Suprapubic skin (tissue), 4 donors: ENCODE measurements at places on chromosomes 5 and 9.

DNA sequence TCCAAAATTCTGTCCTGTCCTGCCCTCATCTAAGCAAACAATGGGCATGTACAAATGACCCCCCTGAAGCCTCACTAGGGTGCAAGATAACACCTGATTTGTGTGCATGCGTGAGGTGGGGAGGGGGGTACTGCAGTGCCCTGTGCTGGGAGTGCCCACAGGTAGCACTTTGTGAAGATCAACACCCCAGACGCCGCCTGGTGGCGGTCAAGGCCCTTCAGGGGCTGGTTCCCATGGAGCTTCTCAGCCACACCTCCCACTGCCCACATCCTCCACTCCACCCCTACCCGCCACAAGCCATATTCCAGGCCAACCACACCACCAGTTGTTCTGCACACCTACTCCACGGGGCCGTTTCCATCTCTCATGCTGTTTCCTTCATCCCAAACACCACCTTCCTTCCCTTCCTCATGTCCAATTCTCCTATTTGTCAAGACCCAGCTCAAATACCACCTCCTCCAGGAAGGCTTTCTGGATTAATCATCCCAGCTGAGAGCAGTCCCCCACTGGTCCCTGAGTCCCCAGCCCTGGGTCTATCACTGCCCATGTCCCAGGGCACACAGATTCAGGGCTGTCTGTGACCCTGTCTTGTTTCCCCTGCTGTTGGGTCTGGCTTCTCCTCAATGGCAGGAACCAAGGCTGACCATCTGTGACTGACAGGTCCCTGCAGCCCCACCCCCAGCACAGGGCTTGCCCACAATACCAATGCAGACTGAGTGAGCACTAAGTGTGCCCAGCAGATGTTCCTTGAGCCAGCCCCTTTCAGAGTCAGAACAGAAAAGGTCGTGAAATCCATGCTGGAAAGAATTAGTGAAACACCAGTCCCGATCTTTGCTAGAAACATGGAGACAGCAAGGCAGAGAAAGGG is 178.4 kb downstream of the PAX5 start:
- DNase-seq = no peak
- peaks cover 29% of the 10 kb centered on the region for H3K27me3 ChIP-seq
- H3K4me1 ChIP-seq = peaks cover 11% of the 10 kb centered on the region
- H3K36me3 ChIP-seq = no peaks in the 10 kb centered on the region

DNA sequence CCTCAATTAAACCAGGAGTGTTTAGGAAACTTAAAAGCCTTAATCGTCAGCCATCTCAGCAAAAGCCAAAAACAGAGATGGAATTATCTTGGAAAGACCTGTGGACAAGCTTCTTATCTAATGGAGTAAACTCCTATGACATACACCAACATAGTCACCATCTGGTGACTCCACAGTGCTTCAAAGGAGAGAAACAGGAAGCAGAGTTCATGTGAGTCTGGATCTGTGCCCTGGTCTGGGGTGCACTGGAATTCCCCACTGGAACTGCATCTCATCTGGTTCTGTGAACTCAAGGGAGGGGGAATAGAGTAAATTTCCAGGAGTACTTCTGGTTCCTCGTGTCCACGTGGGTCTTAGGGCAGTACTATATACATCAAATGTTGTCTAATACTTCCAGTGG is 36.3 kb upstream of the KCNN2 start:
- no peaks in the 10 kb centered on the region for H3K4me1 ChIP-seq
- no peaks in the 10 kb centered on the region for H3K36me3 ChIP-seq
- no peak for DNase-seq
- H3K4me3 ChIP-seq = no peak overlapping the region
- no peaks in the 10 kb centered on the region for H3K27me3 ChIP-seq

GRCh38 chr9:103949096-103949495 is 145.0 kb upstream of the SMC2 start:
- no peak overlapping the region for H3K27ac ChIP-seq
- H3K4me3 ChIP-seq = no peak overlapping the region
- H3K36me3 ChIP-seq = no peaks in the 10 kb centered on the region
- no peaks in the 10 kb centered on the region for H3K4me1 ChIP-seq

DNA sequence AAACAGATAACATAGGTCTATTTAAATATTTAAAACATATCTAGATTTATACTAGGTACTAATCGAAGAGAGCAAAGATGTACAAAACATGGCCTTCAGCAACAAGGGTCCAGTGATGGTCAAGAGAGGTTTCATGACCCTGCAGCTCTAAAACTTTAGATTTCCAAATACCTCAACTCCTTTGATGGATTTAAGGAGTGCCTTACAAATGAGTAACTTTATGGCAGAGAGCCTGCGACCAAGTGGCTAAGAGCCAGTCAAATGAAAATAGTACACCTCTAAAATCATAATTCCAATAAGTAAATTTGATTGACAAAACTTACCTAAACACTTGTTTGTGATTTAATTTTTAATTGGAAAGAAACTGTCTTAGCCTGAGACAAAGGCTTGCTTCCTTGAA is 4.7 kb upstream of the SH3RF2 start:
- no peaks in the 10 kb centered on the region for H3K36me3 ChIP-seq
- H3K4me3 ChIP-seq = no peak overlapping the region
- H3K4me1 ChIP-seq = peaks cover 7% of the 10 kb centered on the region
- no peak overlapping the region for H3K27ac ChIP-seq
- no peaks in the 10 kb centered on the region for H3K27me3 ChIP-seq

- peaks cover 10% of the 10 kb centered on the region for H3K4me1 ChIP-seq
- H3K27me3 ChIP-seq = no peaks in the 10 kb centered on the region
These were observed 69.4 kb upstream of the LHFPL2 start for GRCh38 chr5:78717674-78718584.

GRCh38 chr5:179680780-179681401 is at the start of gene CBY3:
CBY3 (minus strand) TSS chr5:179681034; CDS start chr5:179680918, 116 bp downstream.
- no peak for DNase-seq
- H3K4me3 ChIP-seq = no peak within 1 kb of the TSS
- H3K27ac ChIP-seq = no peak within 1 kb of the TSS

- H3K27me3 ChIP-seq = no peaks in the 10 kb centered on the region
- peaks cover 36% of the 10 kb centered on the region for H3K36me3 ChIP-seq
- peaks cover 61% of the 10 kb centered on the region for H3K4me1 ChIP-seq
- peak overlapping the region; percentile 97 for H3K4me3 ChIP-seq
- DNase-seq = no peak
- H3K27ac ChIP-seq = peak overlapping the region; percentile 100
These were observed 1.2 kb downstream of the DUSP1 start for GRCh38 chr5:172769616-172770373.

DNA sequence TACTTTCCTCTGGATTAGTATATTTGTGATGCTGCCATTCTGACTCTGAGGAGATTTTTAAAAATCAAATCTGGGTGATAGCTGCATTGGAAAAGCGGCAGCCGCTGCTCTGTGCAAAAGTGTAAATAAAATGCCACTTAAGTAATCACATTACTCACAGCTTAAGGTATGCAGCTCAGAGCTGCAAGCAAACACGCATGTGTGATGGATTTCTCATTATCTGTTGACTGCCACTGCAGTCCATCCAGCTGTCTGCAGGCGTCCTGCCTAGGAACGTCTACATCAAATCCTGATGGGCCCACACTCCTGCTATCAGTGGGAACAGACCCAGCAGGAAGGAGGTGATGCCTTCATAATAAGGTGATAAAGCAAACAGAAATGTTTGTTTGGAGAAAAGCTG is 216.9 kb downstream of the SPOCK1 start:
- H3K4me3 ChIP-seq = no peak overlapping the region
- no peak overlapping the region for H3K27ac ChIP-seq
- DNase-seq = no peak
- H3K36me3 ChIP-seq = no peaks in the 10 kb centered on the region
- no peaks in the 10 kb centered on the region for H3K4me1 ChIP-seq

DNA sequence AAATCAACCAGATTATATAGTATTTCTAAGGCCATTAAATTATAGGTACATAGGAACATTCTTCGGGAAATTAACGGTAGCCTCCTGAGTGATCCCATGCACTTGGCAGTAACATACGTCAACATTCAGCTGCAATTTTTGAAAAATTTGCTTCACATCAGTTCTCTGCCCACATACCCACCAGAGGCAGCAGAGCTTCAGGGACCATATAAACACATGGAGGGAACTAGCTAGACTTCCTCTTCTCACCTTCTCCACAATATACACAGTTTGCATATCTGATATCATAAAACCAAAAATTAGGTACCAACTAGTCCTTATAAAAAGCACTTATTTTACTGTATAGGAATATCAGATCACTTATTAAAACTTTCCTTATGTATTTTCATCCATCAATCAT is 4.8 kb downstream of the PSIP1 start:
- no peak overlapping the region for H3K27ac ChIP-seq
- peaks cover 35% of the 10 kb centered on the region for H3K36me3 ChIP-seq
- H3K4me1 ChIP-seq = peaks cover 16% of the 10 kb centered on the region
- no peaks in the 10 kb centered on the region for H3K27me3 ChIP-seq
- H3K4me3 ChIP-seq = no peak overlapping the region

- H3K4me3 ChIP-seq = no peak overlapping the region
- no peaks in the 10 kb centered on the region for H3K4me1 ChIP-seq
- H3K36me3 ChIP-seq = no peaks in the 10 kb centered on the region
- H3K27ac ChIP-seq = no peak overlapping the region
- peaks cover 4% of the 10 kb centered on the region for H3K27me3 ChIP-seq
- peak; percentile 34 for DNase-seq
These were observed 242.5 kb downstream of the PBX3 start for GRCh38 chr9:125989524-125990180.

GRCh38 chr5:134656690-134657089 is 8.1 kb downstream of the SEC24A start:
- no peak overlapping the region for H3K4me3 ChIP-seq
- H3K27ac ChIP-seq = no peak overlapping the region
- no peaks in the 10 kb centered on the region for H3K27me3 ChIP-seq

- DNase-seq = no peak
- H3K36me3 ChIP-seq = peaks cover 16% of the 10 kb centered on the region
- no peak overlapping the region for H3K4me3 ChIP-seq
- H3K27ac ChIP-seq = peak overlapping the region; percentile 26
These were observed 14.8 kb downstream of the NDST1 start for GRCh38 chr5:150522504-150523414.

DNA sequence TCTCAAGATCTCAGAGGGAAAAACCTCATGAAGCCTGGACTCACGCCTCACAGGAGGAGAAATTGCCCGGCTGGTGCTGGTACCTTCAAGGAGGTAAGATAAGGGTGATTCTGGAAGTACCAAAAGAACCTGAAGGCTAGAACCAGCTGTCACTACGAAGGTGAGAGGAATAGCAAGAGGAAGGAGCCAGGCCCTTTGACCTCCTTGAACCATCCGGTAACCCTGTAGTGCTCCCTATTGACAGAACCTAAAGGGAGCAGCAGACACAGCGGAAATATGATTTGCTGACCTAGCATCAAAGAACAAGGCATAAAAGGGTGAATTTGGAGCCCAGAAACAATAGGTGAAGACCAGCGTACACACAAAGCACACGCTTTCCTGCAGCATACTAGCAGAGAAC is 92.2 kb downstream of the DOCK8 start:
- no peaks in the 10 kb centered on the region for H3K27me3 ChIP-seq
- no peak overlapping the region for H3K4me3 ChIP-seq
- DNase-seq = no peak
- no peaks in the 10 kb centered on the region for H3K36me3 ChIP-seq
- H3K27ac ChIP-seq = no peak overlapping the region

DNA sequence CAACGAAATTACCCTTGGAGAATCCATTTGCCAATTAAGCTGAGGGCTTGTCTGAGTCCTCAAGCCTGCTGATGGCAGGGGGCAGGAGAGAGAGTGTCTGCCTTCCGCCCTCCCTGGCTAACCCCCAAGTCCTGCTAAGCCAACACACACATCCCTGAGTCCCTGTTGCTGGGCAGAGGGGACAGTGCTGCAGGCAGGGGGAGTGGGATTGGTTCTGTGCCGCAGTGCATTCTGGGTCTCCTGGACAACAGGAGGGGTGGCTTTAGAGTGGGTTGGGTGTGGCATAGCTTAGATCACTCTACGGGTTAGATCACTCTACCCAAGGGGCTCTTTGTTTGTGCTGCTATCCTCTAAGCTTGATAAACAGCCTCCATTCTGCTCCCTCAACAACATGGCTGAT is 427.7 kb downstream of the CDK5RAP2 start:
- H3K4me1 ChIP-seq = no peaks in the 10 kb centered on the region
- no peak for DNase-seq
- H3K27ac ChIP-seq = no peak overlapping the region
- no peaks in the 10 kb centered on the region for H3K27me3 ChIP-seq

GRCh38 chr5:18023986-18024385 is 389.7 kb downstream of the TAF11L14 start:
- H3K36me3 ChIP-seq = no peaks in the 10 kb centered on the region
- H3K4me1 ChIP-seq = no peaks in the 10 kb centered on the region
- no peaks in the 10 kb centered on the region for H3K27me3 ChIP-seq
- no peak overlapping the region for H3K27ac ChIP-seq
- H3K4me3 ChIP-seq = no peak overlapping the region
- DNase-seq = no peak

DNA sequence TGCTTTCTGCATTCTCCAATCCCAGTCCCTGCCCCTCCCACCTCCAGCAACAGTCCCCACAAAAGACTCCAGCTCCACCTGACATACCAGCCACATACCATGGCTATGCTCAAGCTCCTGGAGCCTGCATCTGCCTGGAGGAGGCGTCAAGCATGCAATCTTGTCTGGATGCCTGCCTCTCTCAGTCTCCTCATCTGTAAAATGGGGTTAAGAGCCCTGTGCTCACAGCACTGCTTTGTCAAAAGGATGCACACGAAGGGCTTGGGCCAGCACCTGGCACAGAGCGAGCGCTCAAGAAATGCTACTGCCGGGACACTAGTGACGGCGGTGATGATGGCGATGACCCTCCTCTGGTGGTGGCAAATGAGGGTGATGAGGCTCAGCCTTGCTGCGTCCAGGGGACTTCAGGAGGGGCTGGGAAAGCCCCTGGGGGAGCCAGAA is 202.9 kb upstream of the IER5L start:
- H3K27me3 ChIP-seq = no peaks in the 10 kb centered on the region
- H3K4me3 ChIP-seq = no peak overlapping the region
- peaks cover 18% of the 10 kb centered on the region for H3K4me1 ChIP-seq

DNA sequence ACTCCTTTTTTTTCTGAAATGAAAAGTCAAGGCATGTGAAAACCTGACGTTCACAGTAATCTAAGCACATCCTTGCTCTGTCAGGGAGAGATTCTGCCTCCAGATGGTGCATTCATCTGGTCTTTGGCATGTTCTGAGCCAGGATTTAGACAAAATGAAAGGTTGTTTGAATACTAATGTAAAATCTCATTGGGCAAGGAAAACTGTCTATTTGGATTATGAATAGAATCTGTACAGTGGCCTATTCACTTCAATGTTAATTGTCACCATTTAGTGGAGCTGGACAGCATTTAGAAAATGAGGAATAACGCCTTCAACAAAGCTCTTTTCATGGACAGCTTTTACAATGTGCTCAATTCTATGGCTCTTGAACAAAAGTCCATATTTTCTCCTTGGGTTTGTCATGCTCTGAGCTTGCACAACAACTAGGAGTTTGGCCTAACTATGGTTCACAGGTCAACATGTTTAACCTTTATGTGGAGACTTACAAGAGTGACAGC is 28.9 kb downstream of the ARHGEF28 start:
- no peaks in the 10 kb centered on the region for H3K27me3 ChIP-seq
- DNase-seq = no peak
- H3K36me3 ChIP-seq = no peaks in the 10 kb centered on the region
- peak overlapping the region; percentile 83 for H3K27ac ChIP-seq
- no peak overlapping the region for H3K4me3 ChIP-seq
- peaks cover 29% of the 10 kb centered on the region for H3K4me1 ChIP-seq
